Smooth muscle cell of bladder (primary cell): ENCODE measurements at places on chromosomes 7 and 10. TPM values are rescaled to one million over a fixed set of nuclear protein-coding genes. Genes with fewer than 3 reads are reported as not detected.

The SCART1 gene
- total RNA-seq, result 1.3 and 1.9 TPM in 2 replicates

The STAG3 gene
- 0.28 TPM in 2 replicates for total RNA-seq

The SSC4D gene
- total RNA-seq, result 0.28 and 0.55 TPM in 2 replicates

The CYP3A4 gene
- total RNA-seq, result not detected in 2 replicates

The STRIP2 gene
- total RNA-seq, result 2.7 and 4.3 TPM in 2 replicates

The HOXA9 gene
- 5.8 and 7.9 TPM in 2 replicates for total RNA-seq

The KCND2 gene
- 4.0 and 7.9 TPM in 2 replicates for total RNA-seq

The DENND10 gene
- 102 and 106 TPM in 2 replicates for total RNA-seq

The ARHGEF35 gene
- total RNA-seq, result 0.55 and 1.3 TPM in 2 replicates

The SRRT gene
- 29.3 and 36.5 TPM in 2 replicates for total RNA-seq

The ZNF680 gene
- 5.8 and 6.5 TPM in 2 replicates for total RNA-seq

The ZNF365 gene
- 2.8 and 3.5 TPM in 2 replicates for total RNA-seq

The GARIN1A gene
- total RNA-seq, result 0.43 and 0.83 TPM in 2 replicates

The RET gene
- 0.28 and 0.55 TPM in 2 replicates for total RNA-seq

The RTKN2 gene
- total RNA-seq, result 0.83 and 1.00 TPM in 2 replicates

The NFE2L3 gene
- total RNA-seq, result 3.1 and 4.7 TPM in 2 replicates

The RAB19 gene
- total RNA-seq, result not detected in 2 replicates

The SFTPA1 gene
- not detected in 2 replicates for total RNA-seq

The LRIT1 gene
- not detected in 2 replicates for total RNA-seq

The DPP6 gene
- not detected in 2 replicates for total RNA-seq

The XRCC2 gene
- total RNA-seq, result 0.37 and 0.43 TPM in 2 replicates

The SHH gene
- not detected in 2 replicates for total RNA-seq

The GDF10 gene
- 0.14 and 1.2 TPM in 2 replicates for total RNA-seq

The AKR1C4 gene
- not detected in 2 replicates for total RNA-seq

The SFRP5 gene
- not detected in 2 replicates for total RNA-seq

The FAM53B gene
- 7.8 and 10.4 TPM in 2 replicates for total RNA-seq
